ENCODE measurements at places on chromosomes 3 and 15.

GRCh38 chr3:153330901-153331300, 168.9 kb downstream of the RAP2B start:
- no peak for DNase-seq

DNA sequence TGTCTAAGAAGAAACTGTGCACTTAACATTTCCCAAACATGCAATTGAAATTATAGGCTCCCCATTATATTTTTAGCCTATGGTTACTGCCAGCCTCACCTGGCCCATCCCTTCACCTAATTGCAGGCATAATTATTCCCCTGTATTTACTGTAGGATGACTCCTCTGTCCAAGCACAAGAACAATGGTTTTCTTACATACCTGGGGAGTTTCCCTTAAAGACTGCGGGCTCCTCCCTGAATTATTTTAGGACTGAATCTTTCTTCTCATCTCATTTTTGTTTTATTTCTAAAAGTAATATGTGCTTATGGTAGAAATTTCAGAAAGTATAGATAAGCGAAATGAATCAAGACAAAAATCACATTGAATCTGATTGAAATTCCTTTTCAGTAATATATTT, 11.4 kb downstream of the TM4SF1 start:
- no peak for DNase-seq

DNA sequence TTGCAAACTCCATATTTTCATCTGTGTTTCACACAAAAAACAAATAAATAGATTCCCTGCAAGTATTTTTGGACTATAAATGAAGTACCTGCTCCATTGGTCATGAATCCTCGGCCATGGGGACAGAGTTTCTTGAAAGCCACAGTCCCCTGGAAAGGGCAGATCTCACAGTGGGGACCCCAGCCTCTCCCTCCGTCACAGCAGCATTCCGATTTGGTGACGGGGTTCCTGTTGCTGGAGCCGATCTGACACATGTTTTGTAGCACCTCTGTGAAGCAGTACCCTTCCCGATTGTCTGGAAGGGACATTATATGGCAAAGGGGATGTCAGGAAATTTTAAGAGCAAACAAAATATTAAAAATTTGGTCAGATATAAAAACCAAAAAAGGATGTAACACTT, 96.2 kb downstream of the DUT start:
- DNase-seq, result no peak

GRCh38 chr3:169203631-169204550, 459.6 kb downstream of the MECOM start:
- DNase-seq, result no peak

- peak; percentile 66 for DNase-seq
Measured at GRCh38 chr15:31338879-31339557, 12.4 kb downstream of the KLF13 start.

DNA sequence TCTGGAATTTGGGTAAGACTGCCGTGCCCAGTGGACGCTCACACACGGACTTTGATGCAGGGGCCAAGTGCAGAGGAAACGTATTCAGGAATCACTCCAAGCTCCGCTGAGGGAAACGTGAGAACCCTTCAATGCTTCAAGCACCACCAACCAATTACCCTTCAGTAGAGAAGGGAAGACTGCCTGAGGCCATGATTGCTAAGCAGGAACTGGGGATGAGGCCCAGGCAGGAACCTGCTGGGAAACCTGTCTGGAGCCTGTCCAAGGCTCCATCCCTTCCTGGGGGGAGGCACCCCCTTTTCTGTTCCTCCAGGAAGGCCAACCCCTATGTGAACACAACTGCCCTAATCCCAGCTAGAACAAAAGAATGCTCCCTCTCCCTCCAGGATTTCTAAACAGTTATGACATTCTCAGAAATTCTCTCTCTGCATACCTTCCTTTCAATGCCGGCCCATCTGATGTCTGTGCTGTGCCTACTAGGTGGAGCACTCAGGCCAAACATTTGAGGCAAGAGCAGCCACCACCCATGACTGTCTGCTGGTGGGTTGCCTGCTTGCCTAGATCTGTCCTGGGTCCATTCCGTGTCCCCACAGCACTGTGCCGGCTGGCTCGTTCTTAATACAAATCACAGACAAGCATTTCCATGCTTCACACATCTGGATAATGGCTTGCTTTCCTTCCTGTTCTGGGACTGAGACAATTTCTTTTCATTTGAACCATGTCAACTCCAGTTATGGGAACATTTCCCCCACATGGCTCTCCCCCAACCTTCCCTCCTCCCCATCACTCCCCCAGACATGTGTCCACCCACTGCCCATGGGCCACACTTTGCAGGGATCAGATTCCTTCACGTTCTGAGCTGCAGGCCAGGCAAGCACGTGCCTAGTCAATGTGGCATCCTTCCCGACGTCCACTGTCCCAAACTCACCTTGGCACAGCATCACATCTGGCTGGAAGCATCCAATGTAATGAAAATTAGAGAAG, 149.4 kb downstream of the ADAMTS17 start:
- DNase-seq, result no peak

DNA sequence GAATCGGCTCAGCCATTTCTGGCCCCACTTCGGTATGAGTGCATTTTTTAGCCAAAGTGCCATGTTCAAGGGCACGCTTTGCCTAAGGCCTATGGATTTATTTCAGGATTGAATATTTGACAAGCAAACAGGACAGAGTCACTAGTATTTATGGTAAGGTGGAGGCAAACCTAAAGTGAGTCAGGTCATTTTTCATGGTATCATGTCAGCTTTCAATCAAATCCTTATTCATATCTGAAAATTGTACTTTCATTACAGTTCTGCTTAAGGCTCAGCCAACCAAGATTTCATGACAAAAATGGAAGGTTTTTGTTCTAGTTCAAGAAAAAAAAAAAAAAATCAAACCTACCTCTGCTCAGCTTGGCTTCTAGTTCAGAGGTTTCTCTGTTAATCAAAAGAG, 30.5 kb upstream of the ICE2 start:
- DNase-seq, result no peak

DNA sequence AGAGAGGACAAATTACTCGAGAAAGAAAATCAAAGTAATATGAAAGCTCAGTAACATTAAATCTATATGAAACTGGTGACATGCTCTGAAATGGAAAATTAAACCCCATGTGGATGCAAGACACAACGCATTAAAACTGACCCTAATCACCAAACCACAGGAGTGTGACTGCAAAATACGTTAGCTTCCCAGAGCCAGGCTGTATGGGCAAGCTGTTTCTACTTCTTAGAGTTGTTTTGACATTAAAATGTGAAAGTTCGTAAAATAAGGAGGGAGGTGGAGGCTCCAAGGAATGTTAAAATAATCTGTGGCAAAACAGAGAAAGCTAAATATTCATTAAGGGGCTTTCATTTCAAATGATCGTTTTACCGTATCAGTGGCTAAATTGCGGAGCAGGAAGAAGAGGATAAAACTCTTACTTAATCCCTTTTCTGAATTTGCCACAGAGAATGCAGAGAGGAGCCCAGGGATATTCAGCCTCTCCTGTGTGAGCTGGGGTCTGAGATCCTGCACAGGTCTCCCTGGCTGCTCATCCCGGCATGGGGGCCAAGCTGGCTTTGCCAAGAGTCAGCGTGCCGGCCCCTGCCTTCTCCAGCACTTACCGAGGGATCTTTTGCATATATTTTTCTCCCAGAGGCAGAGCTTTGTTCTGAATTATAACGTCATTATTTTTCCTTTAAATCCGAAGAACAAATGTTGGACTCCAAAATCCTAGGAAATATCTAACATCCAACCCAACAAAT, 239.8 kb upstream of the THBS1 start:
- DNase-seq, result no peak

DNA sequence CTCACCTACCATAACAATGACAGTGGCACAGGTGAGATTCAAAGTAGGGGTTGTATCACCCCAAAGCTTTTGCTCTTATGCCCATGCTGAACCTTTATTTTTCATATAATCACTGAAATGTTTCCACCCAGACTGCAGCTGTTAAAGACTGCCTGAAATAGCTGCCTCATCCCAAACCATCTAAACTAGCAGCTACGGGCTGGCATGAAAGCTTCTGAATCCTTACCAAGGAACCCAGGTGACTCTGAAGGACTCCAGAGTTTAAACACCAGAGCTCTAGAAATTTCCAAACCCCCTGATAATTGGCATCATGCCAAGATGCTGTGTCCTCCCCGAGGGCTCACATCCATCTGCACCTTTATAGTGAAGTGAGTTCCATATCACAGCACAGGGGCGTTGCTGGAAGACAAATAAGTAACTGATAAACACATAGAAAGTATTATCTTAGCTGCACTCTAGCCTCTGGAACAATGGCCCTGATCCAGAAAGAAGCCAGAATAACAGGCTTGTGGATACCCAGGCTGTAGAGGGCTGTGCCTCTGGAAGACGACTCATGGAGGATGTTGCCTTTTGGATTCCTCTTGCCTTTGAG, 238.9 kb downstream of the CADPS start:
- DNase-seq, result no peak

DNA sequence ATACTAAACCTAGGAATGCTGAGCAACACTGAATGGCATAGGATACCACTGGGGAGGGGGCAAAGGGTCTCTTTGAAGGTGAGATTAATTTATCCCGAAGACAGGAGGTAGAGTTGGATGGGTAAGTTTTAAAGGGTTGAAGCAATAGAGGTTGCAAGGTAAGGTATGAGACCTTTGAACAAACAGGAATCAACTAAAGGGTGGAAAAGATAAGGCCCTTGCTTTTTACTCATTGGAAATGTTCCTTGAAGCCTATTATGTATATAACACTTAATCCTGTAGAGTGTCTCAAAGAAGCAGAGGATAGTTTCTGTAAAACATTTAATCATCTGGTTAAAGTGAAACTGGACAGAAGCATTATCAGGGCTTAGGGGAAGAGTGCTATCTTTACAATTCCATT, 5.7 kb downstream of the ABHD5 start:
- no peak for DNase-seq

DNA sequence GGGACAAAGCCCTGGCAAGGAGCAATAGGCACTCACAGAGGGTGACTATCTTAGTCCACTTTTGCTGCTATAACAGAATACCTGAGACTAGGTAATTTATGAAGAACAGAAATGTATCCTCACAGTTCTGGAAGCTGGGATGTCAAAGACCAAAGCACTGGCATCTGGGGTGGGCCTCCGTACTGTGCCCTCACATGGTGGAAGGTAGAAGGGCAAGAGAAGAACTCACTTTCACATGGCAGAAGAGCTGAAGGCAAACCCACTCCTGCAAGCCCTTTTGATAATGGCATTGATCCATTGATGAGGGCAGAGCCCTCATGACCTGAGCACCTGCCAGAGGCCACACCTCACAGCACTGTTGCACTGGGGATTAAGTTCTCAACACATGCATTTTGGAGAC, 173.4 kb upstream of the C2CD4B start:
- DNase-seq, result no peak

GRCh38 chr15:43314171-43314570, 16.2 kb downstream of the LCMT2 start:
- DNase-seq, result no peak

DNA sequence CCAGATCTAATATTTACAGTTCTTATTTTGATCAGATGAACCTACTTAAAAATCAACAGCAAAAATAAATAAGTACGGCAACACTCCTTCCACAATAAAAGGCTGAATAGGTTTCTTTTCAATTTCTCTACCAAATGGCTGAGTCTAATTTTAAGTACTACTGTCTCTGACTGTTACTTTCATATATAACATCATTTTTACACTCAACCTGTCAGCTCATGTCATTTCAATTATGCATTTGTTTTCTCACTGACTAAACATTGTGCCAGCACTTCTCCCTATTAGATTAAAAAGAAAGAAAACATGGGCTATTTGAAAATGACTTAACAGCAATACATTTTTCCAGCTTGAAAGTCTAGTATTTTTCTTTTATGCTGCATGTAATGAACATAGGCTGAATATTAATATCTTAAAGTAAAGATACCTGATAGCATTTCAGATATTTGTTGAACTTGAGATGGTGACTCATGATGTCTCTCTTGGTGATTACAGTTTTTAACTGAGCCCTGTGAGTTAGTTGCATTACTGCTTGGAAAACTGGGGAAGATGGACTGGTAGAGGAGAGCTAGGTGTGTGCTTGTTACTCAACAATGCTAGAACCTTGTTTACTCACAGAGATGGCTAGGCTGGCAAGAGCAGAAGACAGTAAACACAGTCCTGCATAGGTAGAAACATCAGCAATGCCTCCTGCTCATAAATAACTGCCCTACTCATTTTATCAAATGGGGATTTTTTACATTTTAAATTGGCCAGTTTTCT, 73.9 kb downstream of the PEX5L start:
- DNase-seq, result no peak
